ENCODE measurements at places on chromosomes 7 and 10. TPM values are rescaled to one million over a fixed set of nuclear protein-coding genes. Genes with fewer than 3 reads are reported as not detected.

GRCh38 chr10:132447446-132448247 lies 50.6 kb downstream of the PWWP2B start:
- H3K4me3 ChIP-seq, result no peak overlapping the region
- DNase-seq, result no peak
- H3K36me3 ChIP-seq, result no peaks in the 10 kb centered on the region
- no peak overlapping the region for H3K27ac ChIP-seq
- peaks cover 20% of the 10 kb centered on the region for H3K4me1 ChIP-seq

- no peaks in the 10 kb centered on the region for H3K36me3 ChIP-seq
- H3K27me3 ChIP-seq, result no peaks in the 10 kb centered on the region
- DNase-seq, result peak; percentile 46
Observed at GRCh38 chr10:93993782-93994437, at the start of gene PLCE1. Gene PLCE1, plus strand, starts transcription at chr10:93993931. Its CDS starts 37,116 bp downstream, at chr10:94031047.

DNA sequence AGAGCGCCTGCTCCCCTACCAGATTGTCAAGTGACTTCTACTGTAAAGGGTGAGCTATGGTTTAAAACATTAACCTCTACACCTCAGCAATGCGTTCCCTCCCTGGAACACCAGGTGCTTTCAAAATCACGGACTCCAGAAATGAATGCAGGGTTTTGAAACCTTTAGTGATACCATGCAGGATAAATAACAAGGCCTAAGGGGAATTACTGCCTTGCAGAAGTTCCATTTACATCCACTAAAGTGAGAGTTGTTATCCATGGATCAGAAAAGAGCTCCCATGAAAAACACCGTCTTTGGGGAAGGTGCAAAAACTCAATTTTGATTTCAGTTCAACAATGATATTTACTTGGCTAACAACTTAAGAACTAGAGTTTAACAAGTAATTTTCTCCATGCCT lies 4.0 kb downstream of the FZD8 start:
- H3K27ac ChIP-seq, result no peak overlapping the region
- H3K36me3 ChIP-seq, result no peaks in the 10 kb centered on the region
- peaks cover 69% of the 10 kb centered on the region for H3K27me3 ChIP-seq
- DNase-seq, result no peak
- peaks cover 45% of the 10 kb centered on the region for H3K4me1 ChIP-seq

DNA sequence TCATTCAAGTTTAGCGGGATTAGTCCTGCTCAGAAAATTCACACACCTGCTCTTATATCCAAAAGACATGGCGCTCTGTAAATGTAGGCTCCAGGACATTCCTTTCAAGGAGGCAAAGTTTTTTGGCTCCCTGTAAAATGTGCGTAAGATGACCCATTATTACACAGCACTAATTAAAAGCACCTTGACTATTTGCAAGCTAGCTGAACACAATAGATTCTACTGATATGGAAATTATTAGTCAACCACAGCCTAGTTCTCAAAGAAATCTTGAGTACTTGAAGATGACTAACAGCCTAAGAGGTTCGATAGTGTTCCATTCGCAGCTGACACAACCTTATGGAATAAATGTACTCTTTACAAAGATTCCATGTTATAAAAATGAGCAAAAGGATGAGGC lies 175.2 kb downstream of the BMPER start:
- DNase-seq, result no peak
- no peak overlapping the region for H3K27ac ChIP-seq
- H3K27me3 ChIP-seq, result no peaks in the 10 kb centered on the region
- H3K36me3 ChIP-seq, result no peaks in the 10 kb centered on the region

Gene CALML5
- not detected for polyA plus RNA-seq

Measured in heart right ventricle (tissue), 16 donors.